Esophagus squamous epithelium (tissue), 5 donors: ENCODE measurements at places on chromosomes 1 and 21. TPM values are rescaled to one million over a fixed set of nuclear protein-coding genes. Genes with fewer than 3 reads are reported as not detected.

GRCh38 chr1:19038732-19039131 is 82.3 kb upstream of the IFFO2 start:
- no peak for DNase-seq
- H3K27ac ChIP-seq, result no peak overlapping the region
- H3K36me3 ChIP-seq, result no peaks in the 10 kb centered on the region
- peaks cover 4% of the 10 kb centered on the region for H3K4me1 ChIP-seq

GRCh38 chr1:169604781-169605560 is 18.7 kb upstream of the F5 start:
- H3K36me3 ChIP-seq, result no peaks in the 10 kb centered on the region
- no peak for DNase-seq
- H3K27me3 ChIP-seq, result no peaks in the 10 kb centered on the region
- H3K4me1 ChIP-seq, result no peaks in the 10 kb centered on the region
- H3K27ac ChIP-seq, result no peak overlapping the region

DNA sequence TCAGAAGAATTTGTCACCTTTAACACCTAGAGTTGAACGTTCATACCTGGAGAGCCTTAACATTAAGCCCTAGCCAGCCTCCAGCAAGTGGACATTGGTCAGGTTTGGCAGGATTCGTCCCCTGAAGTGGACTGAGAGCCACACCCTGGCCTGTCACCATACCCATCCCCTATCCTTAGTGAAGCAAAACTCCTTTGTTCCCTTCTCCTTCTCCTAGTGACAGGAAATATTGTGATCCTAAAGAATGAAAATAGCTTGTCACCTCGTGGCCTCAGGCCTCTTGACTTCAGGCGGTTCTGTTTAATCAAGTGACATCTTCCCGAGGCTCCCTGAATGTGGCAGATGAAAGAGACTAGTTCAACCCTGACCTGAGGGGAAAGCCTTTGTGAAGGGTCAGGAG is 52.3 kb downstream of the UBE4B start:
- DNase-seq, result no peak
- no peak overlapping the region for H3K27ac ChIP-seq
- H3K36me3 ChIP-seq, result no peaks in the 10 kb centered on the region
- H3K4me1 ChIP-seq, result no peaks in the 10 kb centered on the region
- no peaks in the 10 kb centered on the region for H3K27me3 ChIP-seq

DNA sequence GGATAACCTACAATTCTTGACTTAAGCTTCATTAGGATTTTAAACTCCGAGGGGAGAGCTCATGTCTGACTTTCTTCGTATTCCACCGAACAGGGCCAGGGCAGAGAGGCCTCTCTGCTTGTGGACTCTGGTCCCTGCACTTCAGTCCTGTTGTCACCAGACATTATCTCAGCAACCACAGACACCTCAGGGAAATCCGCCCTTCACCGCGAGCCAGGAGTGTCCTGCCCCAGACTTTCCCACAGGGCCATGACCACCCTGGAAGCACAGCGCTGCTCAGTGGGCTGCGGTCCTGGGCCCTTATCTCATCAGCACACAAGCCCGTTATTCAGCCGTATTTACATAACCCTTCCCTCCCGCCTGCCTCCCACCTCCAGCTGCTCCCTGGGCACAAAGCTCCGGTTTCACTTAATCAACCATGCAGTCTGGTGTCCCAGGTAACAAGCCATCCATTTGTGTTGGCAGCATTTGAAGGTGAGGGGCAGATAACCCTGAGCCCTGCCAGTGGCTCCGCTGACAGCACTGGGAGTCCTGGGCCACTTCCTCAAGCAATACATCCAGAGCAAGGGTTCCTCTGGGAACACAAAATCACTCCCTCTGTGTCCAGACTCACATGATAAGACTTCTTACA is 122.8 kb upstream of the RAB4A start:
- H3K4me1 ChIP-seq, result peaks cover 4% of the 10 kb centered on the region
- H3K4me3 ChIP-seq, result no peak overlapping the region
- H3K27me3 ChIP-seq, result no peaks in the 10 kb centered on the region
- no peaks in the 10 kb centered on the region for H3K36me3 ChIP-seq
- DNase-seq, result no peak

DNA sequence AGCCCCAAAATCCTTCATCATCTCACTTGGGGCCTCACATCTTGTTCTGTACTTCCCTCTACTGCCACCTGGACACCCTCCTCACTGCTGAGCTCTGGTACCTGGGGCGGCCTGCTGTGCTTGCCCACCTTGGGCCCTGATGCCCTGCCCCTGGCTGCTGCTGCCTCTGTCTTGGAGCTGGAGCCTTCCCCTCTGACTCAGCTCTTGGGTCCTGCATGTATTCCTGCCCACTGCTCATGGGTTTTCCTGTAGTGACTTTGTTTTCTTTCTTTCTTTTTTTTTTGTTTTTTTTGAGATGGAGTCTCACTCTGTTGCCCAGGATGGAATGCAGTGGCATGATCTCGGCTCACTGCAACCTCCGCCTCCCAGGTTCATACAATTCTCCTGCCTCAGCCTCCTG is 37.5 kb downstream of the TRAPPC10 start:
- no peak overlapping the region for H3K4me3 ChIP-seq
- no peaks in the 10 kb centered on the region for H3K27me3 ChIP-seq
- DNase-seq, result no peak
- H3K36me3 ChIP-seq, result peaks cover 4% of the 10 kb centered on the region
- H3K27ac ChIP-seq, result no peak overlapping the region

GRCh38 chr1:101914473-101915242 is 82.1 kb downstream of the OLFM3 start:
- no peak overlapping the region for H3K27ac ChIP-seq
- H3K27me3 ChIP-seq, result no peaks in the 10 kb centered on the region
- H3K36me3 ChIP-seq, result no peaks in the 10 kb centered on the region

DNA sequence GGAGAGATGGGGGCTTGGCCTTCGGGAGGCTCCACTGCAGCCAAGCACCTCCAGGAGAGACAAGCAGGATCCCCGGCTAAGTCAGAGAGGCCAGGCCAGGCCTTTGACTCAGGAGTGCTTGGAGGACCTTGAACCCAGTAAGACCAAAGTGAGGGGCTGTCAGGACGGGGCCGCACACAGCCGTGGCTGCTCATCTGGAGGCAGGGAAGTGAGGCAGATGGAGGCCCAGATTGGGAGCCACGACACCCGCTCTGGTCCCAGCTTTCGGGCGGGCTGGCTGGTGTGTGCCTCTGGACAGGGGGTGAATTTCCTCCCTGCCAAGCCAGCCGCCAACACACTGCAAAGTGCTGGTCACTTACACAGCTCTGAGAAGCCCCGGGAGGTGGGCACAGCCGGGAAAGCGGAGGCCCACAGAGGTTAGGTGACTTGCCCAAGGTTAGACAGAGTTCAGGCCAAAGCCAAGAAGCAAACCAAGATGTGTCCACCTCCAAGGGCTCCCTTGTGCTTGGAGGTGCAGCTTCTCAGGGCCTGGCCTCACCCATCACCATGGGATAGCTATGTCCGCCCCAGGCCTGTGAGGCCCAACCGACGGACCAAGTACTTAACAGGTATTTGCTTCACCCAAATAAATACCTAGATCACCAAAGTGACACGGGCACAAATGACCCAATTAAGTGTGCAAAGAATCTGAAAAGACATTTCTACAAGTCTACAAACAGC is 58.3 kb downstream of the CHD5 start:
- H3K36me3 ChIP-seq, result no peaks in the 10 kb centered on the region
- H3K27ac ChIP-seq, result no peak overlapping the region
- H3K4me3 ChIP-seq, result no peak overlapping the region
- H3K4me1 ChIP-seq, result no peaks in the 10 kb centered on the region

Gene DMRTA2
- 3.6 TPM for total RNA-seq

Gene OR2T29
- not detected for total RNA-seq

Gene PDE4B
- 6.7 TPM for total RNA-seq

Gene TRIM67
- total RNA-seq, result not detected

Gene LRRC39
- total RNA-seq, result not detected

Gene OR6K3
- not detected for total RNA-seq
